Choroid plexus epithelial cell (primary cell): ENCODE measurements at places on chromosomes 12 and 14.
A peak's percentile ranks its signal among the peaks of the same experiment; 100 is the strongest.

- DNase-seq: no peak
Observed at GRCh38 chr14:82511399-82511798, 977.7 kb upstream of the SEL1L start.

- DNase-seq: no peak
Observed at GRCh38 chr14:100874051-100874410, 29.5 kb downstream of the RTL1 start.

DNA sequence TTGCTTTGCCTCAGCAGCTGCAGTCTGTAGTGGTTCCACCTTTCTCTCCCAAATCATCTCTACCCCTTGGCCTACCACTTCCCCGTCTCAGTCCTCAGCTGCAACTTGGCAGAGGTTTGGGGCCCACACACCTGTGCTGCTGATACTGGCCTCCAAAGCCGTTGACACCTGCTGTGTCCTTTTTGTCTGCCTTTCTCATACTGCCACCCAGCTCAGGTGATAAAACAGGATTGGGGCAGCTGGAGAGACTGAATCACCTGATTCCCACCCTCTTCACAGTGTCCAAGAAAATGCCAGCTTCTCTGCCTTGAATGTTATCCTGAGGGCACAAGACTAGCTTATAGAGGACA is 103.7 kb downstream of the ETV6 start:
- DNase-seq: no peak

DNA sequence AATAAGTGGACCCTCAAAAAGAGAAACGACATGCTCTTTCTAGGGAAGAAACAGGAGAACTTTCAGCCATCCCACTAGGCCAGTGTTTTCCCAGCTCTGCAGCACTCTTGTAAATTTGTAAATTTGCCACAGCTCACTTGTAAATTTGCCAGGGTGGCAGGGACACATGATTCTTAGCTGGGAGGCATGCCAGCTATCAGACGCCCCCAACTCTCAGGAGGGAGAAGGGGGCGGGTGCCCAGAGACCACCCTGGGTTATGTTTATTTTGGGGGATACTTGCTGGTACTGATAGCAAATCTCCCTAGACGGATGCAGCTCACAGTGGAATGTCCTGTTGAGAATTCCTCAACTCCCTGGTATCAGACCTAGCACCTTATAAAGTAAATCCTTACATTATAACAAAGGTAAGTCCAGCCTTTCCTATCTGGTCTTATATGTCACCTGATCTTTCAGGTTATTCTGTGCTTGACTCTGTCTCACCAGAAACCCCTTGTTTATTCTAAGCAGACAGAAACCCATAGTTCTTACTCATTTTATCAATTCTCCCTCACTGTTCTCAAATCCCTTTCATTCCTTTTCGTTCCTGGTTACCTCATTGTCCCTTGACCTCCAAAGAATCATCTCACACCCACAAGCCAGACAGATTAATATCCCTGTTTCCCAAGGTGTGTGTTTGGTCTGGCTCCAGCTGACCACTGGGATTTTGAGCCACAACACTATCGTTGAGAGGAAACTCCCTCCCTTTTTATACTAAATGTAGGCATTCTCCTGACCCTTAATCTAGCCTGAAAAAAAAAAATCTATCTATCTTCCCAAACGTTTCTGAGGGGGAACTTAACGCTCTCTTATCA is 69.3 kb upstream of the HMGA2 start:
- no peak for DNase-seq

GRCh38 chr12:94149119-94149780 is 873 bp downstream of the PLXNC1 start:
- DNase-seq: peak; percentile 60

DNA sequence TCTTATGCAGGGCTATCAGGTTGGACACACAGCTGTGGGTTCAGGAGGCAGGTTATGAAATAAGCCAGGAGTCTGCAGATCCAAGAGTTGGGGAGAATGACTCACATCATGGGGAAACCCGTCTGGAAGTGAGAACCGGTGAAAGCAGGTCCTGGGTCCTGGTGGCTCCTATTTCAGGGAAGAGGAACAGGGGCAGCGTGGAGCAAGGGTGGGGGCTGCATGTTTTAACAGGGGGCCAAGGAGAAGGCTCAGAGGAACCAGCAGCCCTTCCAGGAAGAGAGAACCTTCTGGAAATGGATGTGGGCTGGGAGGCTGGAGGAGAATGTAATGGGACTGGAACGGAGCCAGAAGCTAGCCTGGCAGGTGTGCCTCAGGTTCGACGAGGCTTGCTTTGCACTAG is 7.8 kb upstream of the KRT74 start:
- DNase-seq: peak; percentile 43

DNA sequence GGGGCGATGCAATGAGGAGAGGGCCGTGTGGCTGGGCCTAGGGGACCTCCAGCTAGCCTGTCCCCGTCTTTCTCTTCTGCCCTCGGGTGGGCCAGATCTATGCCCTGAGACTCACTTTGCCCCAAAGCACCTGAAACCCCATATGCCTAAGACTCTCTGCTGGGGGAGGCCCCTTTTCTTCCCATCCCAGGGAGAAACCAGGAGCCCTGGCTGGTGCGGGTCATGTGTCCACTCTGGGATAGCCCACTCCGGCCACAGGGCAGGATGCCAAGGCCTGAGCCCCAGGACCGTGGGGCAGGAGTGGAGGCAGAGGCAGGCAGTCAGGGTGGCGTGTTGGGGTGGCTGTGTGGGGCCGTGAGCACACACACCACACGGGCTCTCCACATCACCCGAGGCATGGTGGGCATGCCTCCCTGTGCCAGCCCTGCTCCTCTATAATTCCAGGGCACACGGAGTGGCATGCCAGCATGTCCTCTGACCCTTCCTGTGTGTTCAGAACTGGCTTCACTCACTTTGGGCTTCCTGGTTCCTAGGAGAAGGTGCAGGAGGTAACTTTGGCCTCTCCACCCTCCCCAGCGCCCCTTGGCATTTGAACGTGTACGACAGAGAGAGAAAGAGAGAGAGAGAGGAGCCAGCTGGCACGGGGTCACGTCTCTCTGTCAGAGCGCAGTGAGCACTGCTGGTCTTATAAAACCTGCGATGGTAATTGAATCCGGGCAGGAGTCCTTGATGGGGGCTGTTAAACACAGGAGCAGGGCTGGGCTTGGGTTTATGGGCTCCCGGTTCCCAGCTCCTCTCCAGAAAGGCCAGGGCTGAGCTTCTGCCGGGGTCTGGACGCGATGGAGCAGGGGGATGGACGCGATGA is 144.2 kb downstream of the KIF26A start:
- no peak for DNase-seq

GRCh38 chr14:76977793-76978720 is 50.5 kb downstream of the IRF2BPL start:
- peak; percentile 86 for DNase-seq

- DNase-seq: no peak
Observed at GRCh38 chr12:4268329-4269181, 5.0 kb upstream of the CCND2 start.

GRCh38 chr12:44523828-44524227 is 352.3 kb downstream of the NELL2 start:
- DNase-seq: no peak

DNA sequence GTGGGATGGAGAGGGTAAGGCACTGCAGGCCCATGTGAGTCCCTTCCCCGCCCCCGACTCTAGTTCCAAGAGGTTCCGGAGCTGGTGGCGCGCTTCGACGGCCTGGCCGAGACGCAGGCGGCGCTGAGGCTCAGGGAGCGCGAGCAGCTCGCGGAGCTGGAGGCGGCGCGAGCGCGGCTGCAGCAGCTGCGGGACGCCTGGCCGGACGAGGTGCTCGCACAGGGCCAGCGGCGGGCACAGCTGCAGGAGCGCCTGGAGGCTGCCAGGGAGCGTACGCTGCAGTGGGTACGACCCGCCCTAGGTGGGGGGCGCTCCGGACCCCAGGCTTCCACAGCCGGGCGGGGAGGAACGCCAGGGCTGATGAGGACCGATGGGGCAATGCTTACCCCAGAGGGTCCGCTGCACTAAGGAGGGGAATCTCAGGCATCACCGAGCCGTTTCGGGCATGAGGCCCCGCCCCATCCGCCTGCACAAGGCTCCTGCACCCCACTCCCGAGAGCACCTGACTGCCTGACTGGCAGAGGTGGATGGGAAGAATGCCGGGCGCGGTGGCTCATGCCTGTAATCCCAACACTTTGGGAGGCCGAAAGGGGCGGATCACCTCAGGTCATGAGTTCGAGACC is 4.9 kb downstream of the CFAP73 start:
- DNase-seq: peak; percentile 30

GRCh38 chr12:45303945-45304344 is 88.0 kb downstream of the ANO6 start:
- no peak for DNase-seq

GRCh38 chr12:115886666-115887065 is 390.8 kb downstream of the MED13L start:
- no peak for DNase-seq

GRCh38 chr14:30357791-30358190 is 201.2 kb upstream of the G2E3 start:
- DNase-seq: no peak

DNA sequence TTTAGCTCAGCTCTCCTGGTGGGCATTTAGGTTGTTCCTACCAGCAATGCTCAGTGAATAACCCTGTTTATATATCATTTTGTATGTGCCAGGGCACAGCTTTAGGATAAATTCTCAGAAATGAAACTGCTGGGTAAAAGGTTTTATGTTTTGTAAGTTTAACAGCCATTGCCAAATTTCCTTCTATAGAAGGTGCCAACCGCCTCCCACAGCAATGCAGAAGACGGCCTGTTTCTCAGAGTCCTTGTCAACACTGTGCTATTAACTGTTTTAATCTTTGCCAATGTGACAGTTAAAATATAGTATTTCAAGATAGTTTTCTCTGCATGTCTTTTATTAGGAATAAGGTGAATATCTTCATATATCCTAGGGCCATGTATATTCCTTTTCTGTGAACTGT is 65.0 kb downstream of the PPP1R13B start:
- DNase-seq: no peak

- no peak for DNase-seq
Observed at GRCh38 chr12:44117337-44117736, 281.5 kb downstream of the TMEM117 start.

DNA sequence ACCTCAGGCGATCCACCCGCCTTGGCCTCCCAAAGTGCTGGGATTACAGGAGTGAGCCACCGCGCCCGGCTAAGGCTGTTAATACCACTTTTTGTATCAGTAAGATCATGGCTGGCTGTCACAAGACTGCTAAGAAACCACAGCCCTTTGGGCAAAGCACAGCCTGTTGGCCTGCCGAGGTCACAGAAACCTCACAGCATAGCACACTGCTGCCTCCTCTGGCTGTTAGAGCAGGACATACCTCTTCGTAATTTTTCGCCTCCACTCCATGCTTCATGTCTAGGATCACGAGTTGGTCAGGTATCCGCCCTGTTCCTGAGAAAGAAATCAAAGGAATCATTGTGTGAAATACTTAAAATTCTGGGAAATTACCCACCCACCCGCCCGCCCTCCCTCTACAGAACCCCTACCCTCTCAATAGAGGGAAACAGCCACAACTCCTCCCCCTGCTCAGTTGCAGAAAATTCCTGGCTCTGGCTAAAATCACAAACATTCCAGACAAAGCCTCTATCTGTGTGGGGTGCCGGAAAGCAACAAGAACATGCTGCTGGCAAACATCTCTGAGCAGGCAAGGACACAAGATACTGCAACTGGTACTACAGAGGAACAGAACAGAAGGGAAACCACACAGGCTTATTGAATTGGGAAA is 20.7 kb upstream of the NEK9 start:
- peak; percentile 99 for DNase-seq

- peak; percentile 59 for DNase-seq
Observed at GRCh38 chr14:90760591-90761316, 55.5 kb downstream of the TTC7B start.

- DNase-seq: no peak
Observed at GRCh38 chr12:108928695-108929094, 48.8 kb downstream of the DAO start.

DNA sequence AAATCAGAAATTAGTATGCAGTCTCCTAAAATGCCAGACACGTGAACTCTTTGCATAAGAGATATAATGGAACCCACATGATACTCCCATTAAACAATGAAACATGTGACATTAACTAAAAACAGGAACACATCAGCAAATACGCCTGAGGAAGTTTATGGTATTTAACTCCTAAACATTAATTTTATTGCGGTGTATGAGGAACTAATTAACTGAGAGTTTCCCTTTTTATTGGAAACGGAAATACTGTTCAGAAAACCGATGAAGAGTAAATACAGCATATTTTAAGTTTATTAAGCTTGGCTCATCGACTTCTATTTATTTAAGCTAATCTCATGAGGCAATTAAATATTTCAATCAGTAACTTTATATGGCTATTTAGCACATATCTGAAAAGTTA is 290.3 kb downstream of the SOX5 start:
- no peak for DNase-seq

DNA sequence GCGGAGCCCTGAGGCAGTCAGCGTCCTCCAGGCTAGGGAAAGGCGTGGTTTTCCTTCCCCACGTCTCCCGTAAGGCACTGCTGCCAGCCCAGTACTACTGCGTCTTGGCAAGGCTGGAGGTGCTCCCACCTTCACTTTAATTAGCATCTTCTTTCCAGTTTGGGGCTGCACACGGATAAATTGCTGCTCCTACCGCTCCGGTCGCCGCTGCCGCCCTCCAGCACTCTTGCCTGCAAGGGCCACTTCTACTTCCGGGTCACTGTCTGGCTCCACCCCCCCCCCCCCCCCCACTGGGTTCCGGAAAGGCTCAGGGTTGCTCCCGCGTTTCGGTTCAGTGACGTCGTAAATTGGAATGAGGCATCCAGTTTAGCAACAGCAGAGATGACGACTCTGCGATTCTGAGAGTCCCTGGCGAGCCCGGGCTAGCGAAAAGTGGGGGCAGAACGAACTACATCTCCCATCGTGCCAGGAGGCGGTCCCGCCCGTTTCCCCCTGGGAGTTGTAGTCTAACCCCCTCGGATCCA is at the start of gene NEDD8:
Gene NEDD8, minus strand, starts transcription at position 247 of the 524 bp plus-strand sequence. Its CDS starts 100 bp downstream, at position 147.
- peak; percentile 96 for DNase-seq

DNA sequence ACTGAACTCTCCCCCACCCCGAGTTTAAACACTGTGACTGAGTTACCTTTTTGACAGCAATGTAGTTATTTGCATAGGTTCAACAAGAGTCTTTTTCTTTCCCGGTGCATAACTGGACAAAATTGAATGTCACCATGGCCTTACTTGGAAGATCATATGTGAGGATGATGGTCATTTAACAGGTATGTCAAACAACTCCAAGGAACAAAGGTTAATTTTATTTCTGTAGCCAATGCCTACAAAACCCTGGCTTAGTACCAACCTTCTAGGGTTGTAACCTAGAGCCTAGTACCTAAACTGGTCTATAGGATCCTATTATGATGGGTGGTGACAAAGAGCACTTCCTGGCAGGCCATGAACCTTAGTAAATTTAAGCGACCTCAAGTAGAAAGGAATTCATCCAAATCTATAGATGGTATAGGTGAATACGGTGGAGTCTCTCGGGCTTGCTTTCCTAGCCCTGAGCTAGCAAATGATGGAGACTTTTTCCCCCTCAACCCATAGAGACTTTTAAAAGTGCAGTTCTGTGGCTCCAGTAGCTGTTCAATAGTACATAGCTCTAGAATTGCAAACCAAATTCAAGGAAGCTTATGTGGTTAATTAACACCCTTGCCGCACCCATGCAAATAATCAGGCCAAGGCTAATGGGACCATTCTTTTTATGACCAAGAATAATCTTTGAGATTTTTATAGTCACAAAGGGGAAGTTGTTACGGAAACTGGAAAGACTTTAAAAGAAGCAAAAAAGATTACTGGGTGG is 89.0 kb downstream of the SLC38A1 start:
- DNase-seq: no peak

- DNase-seq: peak; percentile 58
Observed at GRCh38 chr14:57464008-57464730, 29.5 kb downstream of the CCDC198 start.
